Activated naive CD8-positive, alpha-beta T cell treated with anti-CD3 and anti-CD28 coated beads for 36 hours (primary cell): ENCODE measurements at places on chromosomes 2 and 18.
A peak's percentile ranks its signal among the peaks of the same experiment; 100 is the strongest.

GRCh38 chr2:41042343-41042742 is 590.5 kb upstream of the SLC8A1 start:
- DNase-seq, result no peak

- no peak for DNase-seq
Measured at GRCh38 chr18:4193086-4193485, 262.0 kb downstream of the DLGAP1 start.

- no peak for DNase-seq
Measured at GRCh38 chr18:75212751-75213090, 2.1 kb downstream of the TSHZ1 start.

GRCh38 chr18:10374636-10375293 is 79.7 kb upstream of the APCDD1 start:
- DNase-seq, result no peak

- no peak for DNase-seq
Measured at GRCh38 chr2:65297544-65297943, 69.9 kb downstream of the ACTR2 start.

DNA sequence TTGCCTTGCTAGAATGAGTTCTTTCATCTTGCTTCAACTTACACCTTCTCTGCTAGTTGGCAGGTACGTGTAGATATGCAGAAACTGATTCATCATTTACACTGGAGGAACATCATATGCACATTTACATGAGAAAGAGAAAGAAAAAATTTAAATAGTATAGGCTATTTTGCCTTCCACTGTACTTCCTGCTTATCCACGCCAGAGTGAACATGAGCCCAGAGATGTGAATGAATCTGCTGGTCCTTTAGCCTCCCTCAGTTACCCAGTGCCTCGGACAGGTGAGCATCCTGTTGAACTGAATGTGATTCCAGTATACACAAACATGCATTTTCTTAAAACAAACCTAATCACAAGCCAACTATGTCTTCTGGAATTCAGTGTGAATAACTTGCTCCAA is 83.6 kb downstream of the SESTD1 start:
- DNase-seq, result no peak

- no peak for DNase-seq
Measured at GRCh38 chr2:61710711-61711110, 143.1 kb downstream of the FAM161A start.

- DNase-seq, result no peak
Measured at GRCh38 chr2:48440103-48440390, 89.9 kb upstream of the STON1 start.

- DNase-seq, result no peak
Measured at GRCh38 chr2:108586116-108586515, 51.8 kb downstream of the LIMS1 start.

- DNase-seq, result no peak
Measured at GRCh38 chr2:236628981-236629605, 59.5 kb downstream of the ACKR3 start.

DNA sequence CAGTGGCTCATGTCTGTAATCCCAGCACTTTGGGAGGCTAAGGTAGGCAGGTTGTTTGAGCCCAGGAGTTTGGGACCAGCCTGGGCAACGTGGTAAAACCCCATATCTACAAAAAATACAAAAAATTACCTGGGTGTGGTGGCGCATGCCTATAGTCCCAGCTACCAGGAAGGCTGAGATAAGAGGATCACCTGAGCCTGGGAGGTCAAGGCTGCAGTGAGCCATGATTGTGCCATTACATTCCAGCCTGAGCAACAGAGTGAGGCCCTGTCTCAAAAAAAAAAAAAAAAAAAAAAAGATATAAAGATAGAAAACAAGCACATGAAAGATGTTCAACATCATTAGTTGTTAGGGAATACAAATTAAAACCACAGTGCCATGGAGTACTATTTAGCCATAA is 65.3 kb upstream of the UGP2 start:
- no peak for DNase-seq

GRCh38 chr18:11147962-11148679 is 1.2 kb downstream of the PIEZO2 start:
- DNase-seq, result no peak

GRCh38 chr2:151946899-151947812 is 118.9 kb upstream of the ARL5A start:
- DNase-seq, result peak; percentile 6

- no peak for DNase-seq
Measured at GRCh38 chr2:64021578-64021977, 2.4 kb upstream of the VPS54 start.

DNA sequence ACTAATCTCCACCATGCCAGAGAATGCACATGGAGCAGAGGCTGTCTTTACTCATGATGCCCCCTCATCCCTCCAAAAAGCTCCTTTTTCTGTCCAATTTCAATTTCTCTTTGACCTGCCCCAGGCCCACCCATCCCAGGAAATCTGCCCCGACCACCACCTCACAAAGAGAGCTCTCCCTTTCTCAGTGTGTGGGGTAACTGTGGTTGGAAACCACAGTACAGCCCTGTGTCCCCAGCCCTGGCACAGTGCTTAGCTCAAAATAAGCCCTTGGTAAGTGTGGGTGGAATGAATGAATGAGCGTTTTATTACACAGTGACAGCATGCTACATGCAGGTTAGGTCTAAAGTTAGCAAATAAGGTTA is 43.7 kb upstream of the CAB39 start:
- no peak for DNase-seq

GRCh38 chr2:46634905-46635304 is 155.5 kb downstream of the TMEM247 start:
- DNase-seq, result no peak
